Right kidney (tissue), 9 donors: ENCODE measurements at places on chromosomes 2 and 18.

DNA sequence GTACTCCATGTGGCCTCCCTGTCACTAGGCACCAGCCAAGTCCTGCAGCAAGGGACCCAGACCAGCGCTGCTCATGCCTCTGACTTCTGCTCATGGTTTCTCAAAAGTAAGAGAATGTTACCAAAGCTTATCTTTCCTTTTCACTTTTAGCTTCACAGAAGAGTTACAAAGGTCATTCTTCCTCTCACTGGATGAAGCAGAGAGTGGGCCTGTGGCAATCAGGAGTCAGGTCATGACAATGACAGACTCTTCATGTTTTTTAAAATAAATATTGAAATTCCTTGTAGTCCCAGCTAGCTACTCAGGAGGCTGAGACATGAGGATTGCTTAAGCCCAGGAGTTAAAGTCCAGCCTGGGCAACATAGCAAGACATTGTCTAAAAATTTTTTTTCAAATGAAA, 126.1 kb downstream of the OSR1 start:
- DNase-seq: no peak

- DNase-seq: no peak
These were observed 12.8 kb upstream of the TMEM18 start for GRCh38 chr2:689877-690510.

GRCh38 chr2:97740590-97741182, 27.3 kb downstream of the ZAP70 start:
- peak; percentile 46 for DNase-seq

- DNase-seq: no peak
These were observed 386.7 kb upstream of the CDH7 start for GRCh38 chr18:65363911-65364632.

GRCh38 chr2:96928277-96928781, 58.1 kb downstream of the FAM178B start:
- no peak for DNase-seq

DNA sequence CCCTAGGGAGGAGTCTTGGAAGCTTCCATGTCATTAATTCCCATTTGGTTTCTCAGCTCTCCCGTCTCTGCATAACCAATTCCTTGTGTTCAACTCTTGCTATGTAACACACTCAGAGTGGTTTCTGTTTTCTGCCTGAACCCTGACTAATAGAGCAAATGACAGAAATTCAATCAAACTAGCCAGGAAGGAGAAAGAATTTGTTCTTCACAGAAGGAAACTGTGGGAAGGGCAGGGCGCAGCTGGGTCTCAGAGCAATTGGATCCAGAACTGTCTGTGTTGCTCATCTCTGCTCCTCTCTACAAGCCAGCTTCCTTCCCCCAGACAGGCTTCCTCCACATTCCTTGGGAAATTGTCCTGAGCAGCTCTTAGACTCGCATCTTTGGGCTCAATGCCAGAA, 269.8 kb downstream of the TNS1 start:
- no peak for DNase-seq

- DNase-seq: no peak
These were observed 146.5 kb upstream of the MMADHC start for GRCh38 chr2:149733936-149734685.

GRCh38 chr2:3962719-3963118, 259.3 kb downstream of the DCDC2C start:
- DNase-seq: no peak

DNA sequence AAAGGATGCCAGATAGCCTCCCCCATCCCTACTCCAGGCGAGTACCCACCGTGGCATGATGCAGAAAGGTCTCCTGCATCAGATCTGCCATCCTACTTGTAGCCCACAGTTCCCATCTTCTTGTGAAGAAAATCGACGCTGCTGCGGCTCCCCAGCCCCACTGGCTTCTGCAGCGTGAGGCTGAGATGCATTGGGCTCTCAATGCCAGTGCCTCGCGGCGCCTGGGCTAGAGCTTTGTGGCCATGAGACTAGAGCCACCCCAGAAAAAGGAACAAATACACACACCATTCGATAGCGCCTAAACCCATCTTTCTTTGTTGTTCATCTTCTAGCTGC, 2.8 kb downstream of the NOL4 start:
- peak; percentile 55 for DNase-seq

- no peak for DNase-seq
These were observed 1.2 kb upstream of the UGT1A7 start for GRCh38 chr2:233680361-233681045.

DNA sequence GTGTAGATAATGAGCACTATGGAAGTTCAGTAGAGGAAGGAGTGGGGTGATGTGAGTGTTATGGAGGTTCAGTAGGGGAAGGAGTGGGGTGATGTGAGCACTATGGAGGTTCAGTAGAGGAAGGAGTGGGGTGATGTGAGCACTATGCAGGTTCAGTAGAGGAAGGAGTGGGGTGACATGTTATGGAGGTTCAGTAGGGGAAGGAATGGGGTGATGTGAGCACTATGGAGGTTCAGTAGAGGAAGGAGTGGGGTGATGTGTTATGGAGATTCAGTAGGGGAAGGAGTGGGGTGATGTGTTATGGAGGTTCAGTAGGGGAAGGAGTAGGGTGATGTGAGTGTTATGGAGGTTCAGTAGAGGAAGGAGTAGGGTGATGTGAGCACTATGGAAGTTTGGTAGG, 116.3 kb upstream of the SMAD7 start:
- no peak for DNase-seq

GRCh38 chr2:126719833-126720351, 63.9 kb downstream of the GYPC start:
- no peak for DNase-seq

GRCh38 chr2:177724398-177725287, 332.1 kb downstream of the AGPS start:
- DNase-seq: peak; percentile 72

DNA sequence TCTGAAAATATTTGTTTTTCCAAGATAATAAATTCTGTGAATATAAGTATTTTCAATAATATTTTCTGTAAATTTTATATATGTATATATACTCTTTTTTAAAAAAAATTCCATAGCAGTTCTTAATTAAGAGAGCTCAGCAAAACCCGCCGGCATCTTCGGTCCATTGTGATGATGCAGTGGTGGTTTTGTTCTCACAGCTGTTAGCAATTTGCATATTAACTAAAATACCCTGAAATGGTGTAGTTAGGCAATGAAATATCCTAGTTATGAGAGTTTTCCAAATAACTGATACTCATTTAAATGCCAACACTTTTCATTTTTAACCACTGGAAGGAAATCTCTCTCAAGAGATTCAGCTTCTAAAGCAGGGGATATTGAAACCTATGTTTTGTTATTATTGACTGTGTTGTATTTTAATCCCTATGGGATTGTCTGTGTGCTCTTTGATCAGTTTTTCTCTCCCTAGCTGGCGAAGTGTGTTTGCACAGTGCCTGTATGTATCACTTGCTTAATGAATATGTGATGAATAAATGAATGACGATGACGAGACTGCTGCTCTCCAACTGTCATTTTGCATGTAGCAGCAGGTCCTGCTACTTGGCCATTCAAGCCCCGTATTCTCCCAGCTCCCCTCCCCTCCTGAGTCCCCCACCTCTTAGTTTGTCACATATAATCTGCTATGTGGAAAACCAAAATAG, 42.4 kb downstream of the PSMG2 start:
- no peak for DNase-seq

GRCh38 chr2:127535918-127536317, 435 bp downstream of the MYO7B start:
- DNase-seq: no peak

GRCh38 chr2:200179151-200179550, 127.3 kb upstream of the SPATS2L start:
- no peak for DNase-seq

GRCh38 chr2:221590861-221591365, 18.8 kb upstream of the EPHA4 start:
- no peak for DNase-seq

DNA sequence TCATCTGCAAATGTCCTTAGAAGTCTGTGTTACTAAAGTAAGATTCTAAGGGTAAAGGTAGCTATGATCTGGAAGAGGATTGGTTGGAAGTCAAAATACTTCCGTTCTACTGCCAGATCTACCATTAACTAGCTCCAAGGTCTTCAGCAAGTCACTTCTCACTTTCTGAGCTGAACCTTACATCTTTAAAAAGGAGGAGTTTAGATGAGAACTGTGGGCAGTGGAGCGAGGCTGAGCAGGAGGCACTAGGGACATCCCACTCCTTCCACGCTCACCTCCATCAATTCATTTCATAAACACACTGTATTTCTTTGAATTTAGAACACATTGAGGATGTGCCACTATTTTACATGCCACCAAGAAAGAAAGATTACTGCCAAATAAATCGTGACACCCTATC, 143.0 kb downstream of the ABCA12 start:
- DNase-seq: no peak
